ENCODE measurements at places on chromosomes 5 and 9. TPM values are rescaled to one million over a fixed set of nuclear protein-coding genes. Genes with fewer than 3 reads are reported as not detected.
A peak's percentile ranks its signal among the peaks of the same experiment; 100 is the strongest.

SLC34A1 gene
- not detected for total RNA-seq

ARSB gene
- total RNA-seq: 7.9 TPM

ABLIM3 gene
- 206 TPM for total RNA-seq

- H3K4me1 ChIP-seq: peaks cover 20% of the 10 kb centered on the region
- H3K27me3 ChIP-seq: no peaks in the 10 kb centered on the region
- no peaks in the 10 kb centered on the region for H3K36me3 ChIP-seq
- H3K4me3 ChIP-seq: no peak overlapping the region
These were observed 137.3 kb upstream of the RANBP3L start for GRCh38 chr5:36438765-36439561.

- H3K4me1 ChIP-seq: no peaks in the 10 kb centered on the region
- H3K27me3 ChIP-seq: no peaks in the 10 kb centered on the region
- no peak overlapping the region for H3K27ac ChIP-seq
- H3K4me3 ChIP-seq: no peak overlapping the region
- no peaks in the 10 kb centered on the region for H3K36me3 ChIP-seq
- DNase-seq: no peak
These were observed 453.8 kb upstream of the ZNF608 start for GRCh38 chr5:125199968-125200865.

GRCh38 chr5:1300581-1301083, 5.8 kb upstream of the TERT start:
- DNase-seq: no peak
- H3K27me3 ChIP-seq: peaks cover 34% of the 10 kb centered on the region
- no peak overlapping the region for H3K4me3 ChIP-seq

- H3K27ac ChIP-seq: no peak overlapping the region
- H3K36me3 ChIP-seq: peaks cover 6% of the 10 kb centered on the region
- no peak overlapping the region for H3K4me3 ChIP-seq
- no peaks in the 10 kb centered on the region for H3K4me1 ChIP-seq
- no peak for DNase-seq
- no peaks in the 10 kb centered on the region for H3K27me3 ChIP-seq
These were observed 56.0 kb downstream of the ZNF510 start for GRCh38 chr9:96721731-96722429.

GRCh38 chr5:131289738-131290137, 25.9 kb downstream of the CDC42SE2 start:
- peaks cover 16% of the 10 kb centered on the region for H3K4me1 ChIP-seq
- H3K27ac ChIP-seq: peak overlapping the region; percentile 39
- peaks cover 38% of the 10 kb centered on the region for H3K36me3 ChIP-seq
- no peak for DNase-seq
- H3K27me3 ChIP-seq: no peaks in the 10 kb centered on the region
- no peak overlapping the region for H3K4me3 ChIP-seq

All from MCF 10A (cell line).